ENCODE measurements at places on chromosomes 7 and 10.

DNA sequence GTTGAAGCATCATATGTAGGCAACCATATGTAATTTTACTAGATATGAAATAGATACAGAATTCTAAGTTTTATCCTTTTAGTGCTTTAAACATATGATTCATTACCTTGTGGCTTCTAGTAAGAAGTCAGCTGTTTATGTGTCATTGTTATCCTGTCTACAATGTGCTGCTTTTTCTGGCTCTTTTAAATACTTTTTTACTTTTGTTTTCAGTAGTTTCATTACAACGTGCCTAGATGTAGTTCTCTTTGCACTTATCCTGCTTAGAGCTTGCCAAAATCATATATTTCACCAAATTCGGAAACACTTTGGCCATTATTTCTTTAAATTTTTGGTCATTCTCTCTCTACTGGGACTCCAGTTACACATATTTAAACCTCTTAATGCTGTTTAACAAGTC lies 26.4 kb downstream of the YAE1 start:
- peak; percentile 34 for DNase-seq

GRCh38 chr7:135911099-135911498 lies 66.1 kb downstream of the MTPN start:
- no peak for DNase-seq

DNA sequence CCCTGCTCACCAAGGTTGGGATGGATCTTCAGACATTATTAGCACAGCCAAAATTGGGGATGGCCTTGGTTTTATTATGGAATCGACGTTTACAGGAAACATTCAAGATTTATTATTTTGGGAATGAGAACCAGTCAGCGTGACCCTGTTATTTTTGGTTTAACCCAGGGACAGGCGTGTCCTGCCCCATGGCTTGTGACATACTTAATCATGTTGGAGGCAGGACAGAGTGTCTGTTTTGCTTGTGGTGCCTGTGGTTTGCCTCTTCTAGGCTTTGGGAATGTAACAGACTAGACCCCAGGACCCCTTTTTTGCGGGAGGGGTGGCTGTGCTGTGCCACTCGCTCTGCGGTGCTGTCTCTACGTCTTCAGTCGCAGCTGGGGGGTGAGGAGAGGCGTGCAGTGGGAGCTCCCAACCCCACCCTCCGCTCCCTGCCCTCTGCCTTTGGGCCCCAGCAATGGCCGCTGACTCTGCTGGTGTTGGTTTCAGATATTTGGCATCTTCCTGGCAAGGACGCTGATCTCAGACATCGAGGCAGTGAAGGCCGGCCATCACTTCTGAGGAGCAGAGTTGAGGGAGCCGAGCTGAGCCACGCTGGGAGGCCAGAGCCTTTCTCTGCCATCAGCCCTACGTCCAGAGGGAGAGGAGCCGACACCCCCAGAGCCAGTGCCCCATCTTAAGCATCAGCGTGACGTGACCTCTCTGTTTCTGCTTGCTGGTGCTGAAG lies 20.1 kb upstream of the SH2D4B start:
- DNase-seq: no peak

DNA sequence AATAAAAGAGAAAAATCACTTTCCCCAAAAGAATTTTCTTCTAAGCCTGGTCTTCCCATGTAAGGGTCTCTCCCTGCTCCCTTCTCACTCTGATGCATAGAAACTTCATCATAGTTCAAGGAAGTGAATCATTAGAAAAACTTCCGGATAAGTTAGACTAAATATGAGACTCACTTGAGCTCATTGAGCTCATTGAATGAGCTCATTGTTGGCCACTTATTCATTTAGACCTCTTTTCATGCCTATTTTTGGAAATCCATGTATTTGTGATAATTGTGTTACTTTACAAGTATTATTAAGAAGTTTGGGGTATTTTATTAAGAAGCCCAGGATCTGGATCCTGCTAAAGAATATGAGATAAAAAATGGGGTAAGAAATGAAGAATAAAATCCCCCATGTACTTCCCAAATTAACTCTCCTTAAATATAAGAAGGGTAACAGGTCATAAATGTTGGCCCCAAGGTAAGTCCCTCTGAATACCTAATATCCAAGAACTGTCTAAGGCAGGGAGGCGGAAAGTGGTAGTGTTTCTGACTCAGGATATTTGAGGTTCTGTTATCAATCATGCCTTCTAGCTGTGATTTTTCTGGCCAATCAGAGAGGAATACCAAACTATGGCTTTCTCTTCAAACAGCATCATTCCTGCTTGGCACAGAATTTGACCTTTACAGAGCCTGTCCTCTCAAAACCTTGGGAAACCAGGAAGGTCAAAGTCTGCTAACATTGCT lies 236.5 kb upstream of the PTN start:
- no peak for DNase-seq

- DNase-seq: no peak
Measured at GRCh38 chr10:18523025-18523424, 128.4 kb downstream of the NSUN6 start.

GRCh38 chr7:98286701-98287485 lies 5.4 kb downstream of the BRI3 start:
- DNase-seq: no peak

DNA sequence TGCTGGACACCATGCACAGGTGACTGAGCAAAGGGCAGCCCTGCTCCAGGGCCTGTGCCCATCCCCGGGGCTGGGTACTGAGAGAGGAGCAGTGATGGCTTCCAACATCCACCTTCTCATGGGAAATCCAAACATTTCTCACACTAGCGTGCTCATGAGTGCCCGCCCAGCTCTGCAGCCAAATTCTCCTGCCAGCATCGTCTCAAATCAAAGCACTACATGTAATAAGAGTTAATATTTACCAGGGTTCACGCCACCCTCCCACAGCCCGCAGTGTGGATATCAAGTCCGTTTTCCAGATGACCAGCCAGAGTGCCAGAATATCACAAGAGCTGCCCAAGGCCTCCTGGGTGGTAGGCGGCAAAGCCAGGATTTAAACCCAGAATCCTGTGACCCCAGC lies 12.1 kb downstream of the IL15RA start:
- no peak for DNase-seq

- DNase-seq: no peak
Measured at GRCh38 chr7:123024989-123025758, 29.7 kb upstream of the TAS2R16 start.

DNA sequence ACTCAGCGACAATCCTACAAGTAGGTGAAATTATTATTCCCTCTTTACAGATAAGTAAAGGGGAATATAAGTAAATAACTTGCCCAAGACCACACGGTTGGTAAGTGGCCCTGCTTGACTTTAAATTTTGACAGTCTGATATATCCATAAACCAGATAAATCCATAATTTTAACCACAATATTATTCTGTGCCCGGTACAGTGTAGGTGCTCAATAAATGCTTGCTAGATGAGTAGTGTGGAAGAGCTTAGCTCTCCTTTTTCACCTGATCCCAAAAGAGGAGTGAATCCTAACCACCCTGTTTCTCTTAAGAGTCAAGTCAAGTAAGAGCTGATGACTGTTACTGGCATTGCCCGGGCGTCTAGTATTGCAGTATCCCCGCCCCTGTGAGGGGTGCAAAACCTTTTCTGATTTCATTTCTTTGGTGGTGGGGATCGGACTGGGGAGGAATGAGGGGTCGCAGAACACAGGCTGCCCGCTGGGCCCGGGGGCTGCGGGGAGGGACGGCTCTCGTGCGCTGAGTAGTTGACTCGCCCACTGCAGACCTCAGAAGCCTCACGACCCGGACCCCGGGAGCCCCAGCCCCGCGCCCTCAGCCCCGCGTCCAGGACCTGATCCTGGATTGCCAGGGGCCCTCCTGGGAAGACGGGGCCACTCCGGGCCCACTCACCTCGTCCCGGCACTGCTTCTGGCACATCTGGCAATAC lies 490 bp downstream of the KIN start:
- DNase-seq: no peak

GRCh38 chr7:154720016-154720415 lies 282.9 kb downstream of the PAXIP1 start:
- DNase-seq: no peak
